ENCODE measurements at places on chromosomes 4 and X.

DNA sequence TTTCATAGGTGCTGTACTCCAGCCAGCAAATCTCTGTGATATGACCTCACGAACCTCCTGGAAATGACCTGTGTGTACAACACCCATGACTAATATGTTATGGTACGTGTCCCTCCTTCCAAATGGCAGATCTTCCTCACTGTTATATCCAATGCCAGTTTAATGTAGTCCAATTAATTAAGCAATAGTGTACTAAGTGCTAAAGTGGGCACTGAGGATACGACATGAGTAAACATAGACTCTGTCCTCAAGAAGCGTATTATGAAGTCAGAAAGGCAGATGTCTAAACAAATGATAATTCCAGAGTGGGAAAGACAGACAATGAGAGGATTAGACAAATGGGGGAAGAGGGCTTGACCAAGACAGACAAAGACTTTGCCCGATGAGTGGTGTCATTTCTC is 33.9 kb downstream of the GPRIN3 start:
- DNase-seq: no peak

DNA sequence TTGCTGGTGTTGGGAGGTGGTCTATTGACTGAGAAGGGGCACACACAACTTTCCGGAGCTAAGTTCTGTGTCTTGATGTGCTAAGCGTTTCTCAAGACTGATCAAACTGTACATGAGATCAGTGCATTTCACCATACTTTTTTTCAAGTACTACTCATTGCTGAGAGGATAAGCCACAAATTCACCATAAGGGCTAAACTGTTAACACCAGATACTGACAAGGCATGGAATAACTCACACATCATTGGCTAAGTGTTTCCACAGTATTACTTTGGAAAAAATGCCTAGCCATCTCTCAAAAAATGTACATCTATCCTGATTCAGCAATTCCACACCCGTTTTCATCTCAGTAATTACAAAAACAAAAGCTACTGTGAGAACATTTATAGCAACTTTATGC is 13.0 kb downstream of the RBMX start:
- DNase-seq: no peak

DNA sequence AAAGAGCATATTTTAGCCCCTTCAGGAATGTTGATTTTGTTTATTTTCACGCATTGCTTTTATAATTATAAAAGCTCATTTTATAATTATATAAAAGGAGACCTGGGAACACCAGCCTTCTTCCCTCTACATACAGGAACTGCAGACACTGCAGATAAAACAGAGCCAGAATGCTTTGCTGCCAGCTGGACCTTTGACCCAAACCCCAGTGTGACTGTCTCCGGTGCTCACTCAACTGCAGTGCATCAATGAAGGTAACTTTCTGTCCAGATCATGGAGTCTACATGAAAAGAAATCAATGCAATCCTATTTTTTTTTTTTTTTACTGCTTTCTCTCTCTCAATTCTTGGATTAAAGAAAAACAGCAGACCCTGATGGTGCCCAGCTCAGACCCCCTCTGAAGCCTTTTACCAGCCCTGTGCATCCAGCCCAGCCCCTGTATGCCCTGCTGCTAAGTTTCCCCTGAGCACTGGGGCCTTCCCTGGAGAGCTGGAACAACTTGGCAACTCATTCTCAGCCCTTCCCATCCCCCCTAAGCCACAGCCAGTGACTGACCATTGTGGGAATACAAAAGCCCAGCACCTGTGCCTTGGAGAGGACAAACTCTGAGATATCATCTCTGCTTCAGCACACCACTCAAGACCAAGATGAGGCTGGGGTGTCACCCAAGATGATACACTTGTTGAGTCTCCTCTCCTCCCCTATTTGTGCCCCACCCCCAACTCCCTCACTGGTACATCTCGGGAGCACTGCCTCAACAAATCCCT is 182.1 kb downstream of the EVC2 start:
- no peak for DNase-seq

DNA sequence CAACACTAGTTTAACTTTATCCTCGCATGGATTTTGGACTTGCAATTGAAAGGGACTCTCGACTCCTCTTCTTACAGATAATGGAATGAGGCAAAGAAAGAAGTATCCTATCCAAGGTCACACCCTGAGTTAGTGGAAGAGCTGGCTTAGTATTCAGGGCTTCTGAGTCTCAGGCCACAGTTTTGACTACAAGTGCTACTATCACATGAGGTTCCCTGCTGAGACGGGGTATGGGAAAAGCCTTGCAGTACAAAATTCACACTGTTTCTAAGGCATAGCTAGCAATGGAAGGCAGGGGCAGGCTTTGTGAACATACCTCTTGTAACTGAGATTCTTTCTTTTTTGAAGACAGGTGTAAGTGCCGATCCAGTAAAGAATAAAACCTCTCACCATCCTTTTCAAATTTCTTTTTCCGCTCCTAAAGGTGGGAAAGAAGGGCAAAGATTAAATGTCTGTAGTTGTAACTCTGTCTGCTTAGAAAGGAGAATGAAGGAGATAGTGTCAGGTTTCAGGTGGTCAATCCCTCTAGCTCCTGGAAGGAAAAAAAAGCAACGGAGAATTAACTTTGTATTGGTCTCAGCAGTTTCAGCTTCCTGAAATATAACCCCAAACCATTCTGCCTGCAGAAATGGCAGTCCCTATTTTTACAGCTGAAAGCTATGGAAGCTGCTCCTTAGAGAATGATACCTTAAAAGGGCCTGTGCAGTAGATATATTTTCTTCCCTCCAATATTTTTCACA is 199.0 kb downstream of the OPHN1 start:
- DNase-seq: no peak

GRCh38 chr4:93116624-93117023 is 711.9 kb upstream of the ATOH1 start:
- no peak for DNase-seq

GRCh38 chrX:86910602-86911311 is 606.8 kb upstream of the KLHL4 start:
- DNase-seq: no peak

DNA sequence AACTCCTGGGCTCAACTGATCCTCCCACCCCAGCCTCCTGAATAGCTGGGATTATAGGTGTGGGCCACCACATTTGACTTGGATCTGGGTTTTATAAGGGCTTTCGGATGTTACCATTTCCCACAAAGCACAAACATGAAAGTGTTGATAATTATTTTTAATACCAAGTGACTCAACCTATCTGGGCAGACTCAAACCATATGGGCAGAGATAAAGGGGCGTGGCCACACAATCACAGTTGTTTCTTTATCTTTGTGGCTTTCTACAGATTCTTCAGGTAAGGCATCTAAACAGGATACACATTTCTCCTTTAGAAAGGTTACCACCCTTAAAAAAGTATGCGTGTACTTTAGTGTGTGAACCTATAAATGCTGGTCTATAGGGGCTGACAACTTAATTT is 122.5 kb downstream of the ZNF827 start:
- no peak for DNase-seq

DNA sequence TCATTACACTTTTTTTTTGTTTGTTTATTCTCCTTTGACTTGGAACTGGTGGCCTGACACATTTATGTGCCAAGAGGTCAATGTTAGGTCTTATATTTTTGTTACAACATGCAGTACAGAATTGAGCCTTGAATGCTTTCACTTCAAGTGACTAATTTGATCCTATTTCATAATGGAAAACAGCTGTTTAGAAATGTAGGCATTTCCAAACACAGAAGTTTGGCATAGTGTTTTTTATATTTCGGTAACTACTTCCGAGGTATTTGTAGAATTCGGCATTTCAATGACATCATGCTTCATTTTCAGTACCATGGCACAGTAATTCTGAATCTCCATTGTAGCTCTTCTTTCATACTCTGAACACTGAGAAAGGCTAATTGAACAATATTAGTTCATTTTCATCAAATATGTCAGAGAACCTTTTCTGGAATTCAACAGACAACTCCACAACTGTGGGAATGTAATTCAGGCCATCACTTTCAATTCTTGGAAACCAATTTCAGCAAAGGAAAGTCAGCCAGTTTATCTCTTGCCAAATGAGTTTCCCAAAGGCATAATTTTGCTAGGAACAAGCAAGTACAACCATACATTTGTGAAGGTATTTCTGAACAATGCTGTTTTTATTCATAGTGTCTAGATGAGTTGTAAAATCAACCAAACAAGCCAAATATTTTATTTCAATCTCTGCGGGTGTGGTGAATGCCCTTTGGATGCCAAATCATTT is 11.4 kb downstream of the FAM120C start:
- DNase-seq: peak; percentile 27

GRCh38 chrX:35696760-35697234 is 101.3 kb upstream of the MAGEB16 start:
- no peak for DNase-seq

- no peak for DNase-seq
Measured at GRCh38 chr4:67366311-67366861, 178.9 kb downstream of the CENPC start.
